ENCODE measurements at places on chromosomes 5 and 9.

GRCh38 chr5:160445751-160446150 lies 24.1 kb downstream of the PTTG1 start:
- no peak for DNase-seq

DNA sequence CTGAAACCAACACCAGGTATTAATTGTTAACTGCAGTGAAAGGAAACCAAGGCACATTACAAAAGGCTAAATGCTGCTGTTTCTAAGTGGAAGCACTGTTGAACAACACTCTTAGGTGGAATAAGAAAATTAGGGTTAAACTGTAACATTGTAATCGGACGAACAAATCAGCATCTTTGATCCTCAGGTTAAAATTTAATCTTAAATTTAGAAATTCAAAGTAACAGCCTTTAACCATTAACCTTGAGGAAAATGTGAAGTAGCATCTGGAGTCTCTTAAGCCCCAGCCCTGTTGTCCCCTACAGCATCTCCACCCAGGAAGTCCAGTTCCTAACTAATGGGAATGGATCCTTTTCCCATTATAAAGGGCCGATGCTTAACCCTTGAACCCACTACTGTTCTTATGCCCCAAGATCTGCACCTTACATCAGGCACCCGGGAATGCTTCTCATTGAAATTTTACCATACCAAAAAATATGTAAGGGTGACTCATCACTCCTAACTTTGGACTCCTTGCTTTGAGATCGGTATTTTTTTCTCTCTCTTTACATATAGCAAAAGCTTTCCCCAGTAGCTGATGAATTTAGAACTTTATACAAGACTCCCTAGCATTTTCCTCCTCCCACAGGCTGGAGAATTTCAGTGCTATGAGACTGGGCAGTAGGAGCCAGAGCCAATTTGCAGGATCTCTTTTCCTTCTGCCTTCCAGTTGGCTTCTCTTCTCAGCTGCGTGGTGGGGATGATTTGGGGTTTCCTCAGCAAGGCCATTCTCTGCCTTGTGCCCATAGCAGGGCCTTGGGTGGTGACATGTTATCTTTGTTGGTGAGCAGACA lies 32.0 kb upstream of the ITGA2 start:
- no peak for DNase-seq

GRCh38 chr5:87398981-87399614 lies 13.6 kb downstream of the CCNH start:
- DNase-seq: peak; percentile 54

GRCh38 chr9:87283585-87283984 lies 214.1 kb upstream of the DAPK1 start:
- no peak for DNase-seq

DNA sequence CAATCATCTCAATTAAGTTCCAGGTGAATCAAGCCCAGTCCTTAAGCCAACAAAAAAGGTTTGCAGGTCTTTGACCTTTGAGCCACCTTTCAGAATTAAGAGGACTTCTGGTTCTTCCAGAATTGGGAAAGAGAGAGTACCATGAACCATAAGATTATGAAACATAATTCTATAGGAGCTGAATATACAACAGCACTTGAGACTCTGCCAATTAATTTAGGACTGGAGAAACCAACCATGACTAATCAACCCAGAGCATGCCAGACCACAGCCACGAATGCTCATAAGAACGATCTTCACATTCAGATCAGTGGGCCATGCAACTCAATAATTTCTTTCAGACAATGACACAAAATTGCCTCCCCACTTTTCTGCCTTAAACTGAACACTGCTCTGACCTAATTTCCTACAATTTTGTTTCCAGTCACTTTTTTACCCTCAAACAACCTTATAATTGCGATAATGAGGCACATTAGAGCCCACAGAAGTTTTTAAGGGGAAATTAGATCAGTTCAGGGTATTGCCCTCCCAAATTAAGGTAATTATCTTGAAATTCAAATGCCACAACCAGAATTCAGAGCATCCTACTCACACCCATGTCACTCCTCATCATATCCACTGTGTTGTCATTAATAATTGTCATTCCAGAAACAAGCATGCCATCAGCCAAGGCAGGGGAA lies 213.4 kb downstream of the ATPSCKMT start:
- peak; percentile 61 for DNase-seq

DNA sequence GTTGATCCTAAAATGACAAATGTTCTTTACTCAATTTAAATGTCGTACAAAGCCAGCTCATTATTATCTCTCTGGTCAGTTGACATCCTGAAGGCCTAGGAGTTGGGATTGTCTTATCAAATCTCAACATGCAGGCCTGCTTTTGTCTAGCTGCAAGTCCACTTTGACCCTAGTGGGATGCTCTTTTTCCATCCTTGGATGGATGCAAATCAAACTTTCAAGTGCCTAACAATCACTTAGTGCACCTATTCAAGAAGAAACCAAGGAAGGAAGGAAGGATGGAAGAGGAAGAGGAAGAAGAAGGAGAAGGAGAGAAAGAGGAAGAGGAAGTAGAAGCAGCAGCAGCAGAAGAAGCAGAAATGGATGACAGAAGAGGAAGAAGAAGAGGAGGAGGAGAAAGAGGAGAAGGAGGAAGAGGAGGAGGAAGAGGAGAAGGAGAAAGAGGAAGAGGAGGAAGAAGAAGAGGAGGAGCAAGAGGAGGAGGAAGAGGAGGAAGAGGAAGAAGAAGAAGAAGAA lies 109.6 kb downstream of the PIK3R1 start:
- no peak for DNase-seq

DNA sequence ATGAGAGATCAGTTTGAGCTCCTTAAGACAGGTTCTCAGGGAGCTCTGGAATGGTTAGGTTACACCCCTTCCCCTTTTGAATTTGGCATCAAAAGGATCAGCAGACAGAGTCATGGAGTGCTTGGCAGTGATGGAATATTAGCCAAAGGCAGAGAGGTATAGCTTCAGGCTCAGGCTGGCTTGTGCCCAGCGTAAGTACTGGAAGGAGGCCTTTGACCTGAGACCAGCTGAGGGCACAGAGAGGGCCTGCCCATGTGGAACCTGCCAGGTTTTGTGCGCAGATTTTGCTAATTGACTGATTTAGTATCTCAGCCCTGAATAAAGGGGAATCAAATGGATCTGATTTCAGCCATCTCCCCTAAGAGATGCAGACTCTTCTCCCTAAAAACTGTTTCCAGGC lies 81.5 kb downstream of the RGS3 start:
- DNase-seq: no peak

GRCh38 chr5:139872052-139872766 lies 76.6 kb downstream of the PSD2 start:
- DNase-seq: no peak

GRCh38 chr9:77019926-77020412 lies 514 bp downstream of the FOXB2 start:
- no peak for DNase-seq

GRCh38 chr5:64149857-64150521 lies 15.7 kb upstream of the RNF180 start:
- DNase-seq: no peak

GRCh38 chr5:138910546-138911185 lies 35.5 kb upstream of the LRRTM2 start:
- DNase-seq: peak; percentile 51

DNA sequence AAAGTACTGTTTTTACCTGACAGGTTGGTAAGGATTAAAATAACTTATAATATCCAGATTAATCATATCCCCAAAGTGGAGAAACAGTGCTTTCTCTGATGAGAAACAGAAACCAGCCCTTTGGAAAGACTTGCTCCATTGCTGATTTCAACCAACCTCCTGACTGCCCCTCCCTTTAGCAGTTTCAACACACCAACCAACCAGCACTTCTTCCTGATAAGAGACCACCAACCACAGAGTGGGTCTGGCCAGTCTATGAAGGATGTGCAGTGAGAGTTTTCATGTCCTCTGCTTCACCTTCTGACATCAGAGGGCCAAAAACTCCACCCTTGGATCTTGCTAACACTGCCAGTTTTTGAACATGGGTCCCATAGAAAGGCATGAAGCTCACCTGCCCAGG lies 28.1 kb downstream of the RIGI start:
- no peak for DNase-seq
